Aortic smooth muscle cell (primary cell): ENCODE measurements at places on chromosomes 13 and 19. TPM values are rescaled to one million over a fixed set of nuclear protein-coding genes. Genes with fewer than 3 reads are reported as not detected.

CARD8 gene
- 16.5 and 20.0 TPM in 2 replicates for total RNA-seq

ZNF433 gene
- 6.1 and 7.9 TPM in 2 replicates for total RNA-seq

ZNF729 gene
- total RNA-seq, result not detected in 2 replicates

FAM124A gene
- total RNA-seq, result 3.9 and 8.9 TPM in 2 replicates

SWSAP1 gene
- 0.26 and 0.31 TPM in 2 replicates for total RNA-seq

STOML3 gene
- not detected in 2 replicates for total RNA-seq

RGCC gene
- total RNA-seq, result 1.7 and 3.0 TPM in 2 replicates
